CD4-positive, alpha-beta T cell treated with Interleukin-1 beta for 1 hour (primary cell): ENCODE measurements at places on chromosomes 4 and X.
A peak's percentile ranks its signal among the peaks of the same experiment; 100 is the strongest.

DNA sequence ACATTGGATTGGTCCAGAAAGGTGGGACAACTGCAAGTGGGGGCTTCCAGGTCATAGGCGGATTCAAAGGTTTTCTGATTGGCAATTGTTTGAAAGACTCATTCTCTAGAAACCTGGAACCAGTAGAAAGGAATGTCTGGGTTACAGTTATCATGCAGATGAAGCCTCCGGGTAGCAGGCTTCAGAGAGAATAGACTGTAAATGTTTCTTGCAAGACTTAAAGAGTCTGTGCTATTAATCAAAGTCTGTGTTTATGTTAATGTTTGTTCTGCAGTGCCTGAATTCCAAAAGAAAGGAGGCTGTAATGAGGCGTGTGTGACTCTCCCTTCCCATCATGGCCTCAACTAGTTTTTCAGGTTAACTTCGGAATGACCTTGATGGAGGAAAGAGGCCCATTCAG, 43.9 kb upstream of the GC start:
- no peak for DNase-seq

GRCh38 chr4:28947374-28947773, 1772.8 kb upstream of the PCDH7 start:
- DNase-seq = no peak

DNA sequence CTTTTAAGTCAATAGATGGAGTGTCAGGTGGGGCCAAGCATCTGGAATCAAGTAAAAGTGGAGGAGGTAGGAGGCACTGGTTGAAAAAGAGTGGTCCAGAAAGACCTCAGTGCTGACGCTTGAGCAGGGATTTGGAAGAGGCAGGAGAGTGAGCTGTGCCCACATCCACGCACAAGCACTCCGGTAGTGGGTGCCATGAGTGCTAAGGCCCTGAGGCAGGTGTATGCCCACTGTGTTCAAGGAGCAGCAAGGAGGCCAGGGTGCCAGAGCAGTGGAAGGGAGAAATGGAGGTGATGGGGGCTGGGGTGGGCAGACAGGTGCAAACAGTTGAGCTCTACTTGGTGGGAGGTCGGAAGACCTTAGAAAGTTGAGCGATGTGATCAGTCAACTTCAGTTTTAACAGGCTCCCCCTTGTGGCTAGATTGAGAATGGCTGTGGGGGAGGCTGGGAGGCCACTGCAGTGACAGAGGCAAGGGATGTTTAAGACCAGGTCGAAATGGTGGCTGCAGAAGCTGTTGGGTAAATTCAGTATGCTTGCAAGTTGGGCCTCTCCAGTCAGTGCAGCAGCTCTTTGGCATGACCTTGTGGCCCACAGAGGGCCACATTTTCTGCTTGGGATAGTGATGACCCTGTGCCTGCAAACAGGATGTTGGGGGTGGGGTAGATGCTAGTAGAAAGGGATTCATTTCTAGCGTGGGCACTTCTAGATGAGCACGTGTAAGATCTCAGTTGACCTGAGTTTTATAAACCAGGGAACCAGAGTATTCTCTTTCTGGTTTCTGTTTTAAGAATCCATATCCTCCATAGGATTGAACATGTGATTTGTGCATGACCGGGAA, 12.7 kb downstream of the TKTL1 start:
- DNase-seq = peak; percentile 77

DNA sequence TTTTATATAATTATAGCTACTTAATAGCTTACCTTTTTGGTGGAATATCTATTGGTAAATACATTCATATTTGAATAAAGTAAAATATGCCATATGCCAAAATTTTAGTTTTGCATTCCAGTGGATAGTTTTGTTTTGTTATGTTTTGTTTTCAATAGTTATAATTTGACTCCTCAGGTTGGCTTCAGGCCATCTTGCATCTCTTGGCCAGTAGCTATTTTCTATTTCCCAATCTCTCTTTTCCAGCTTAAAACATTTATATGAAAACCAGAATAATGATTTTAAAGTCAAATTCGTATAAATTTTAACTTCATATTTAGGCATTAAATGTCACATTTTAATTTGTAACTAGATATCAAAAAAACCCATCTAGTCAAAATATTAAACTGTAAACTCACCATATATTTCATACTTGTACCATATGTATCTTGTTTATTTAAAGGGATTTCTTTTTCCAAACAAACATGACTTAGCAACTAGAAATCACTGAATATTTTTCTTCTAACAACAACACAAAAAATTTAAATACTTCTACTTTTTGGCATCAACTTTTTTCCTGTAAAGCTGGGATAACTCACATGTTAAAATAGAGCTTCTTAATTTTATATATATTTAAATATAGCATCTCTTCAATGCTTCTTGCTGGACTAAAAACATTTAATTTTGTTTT, 1209.6 kb downstream of the PCDH7 start:
- no peak for DNase-seq

GRCh38 chr4:101370663-101371210, 23.4 kb upstream of the PPP3CA start:
- no peak for DNase-seq
